ENCODE measurements at places on chromosomes 4 and X.

DNA sequence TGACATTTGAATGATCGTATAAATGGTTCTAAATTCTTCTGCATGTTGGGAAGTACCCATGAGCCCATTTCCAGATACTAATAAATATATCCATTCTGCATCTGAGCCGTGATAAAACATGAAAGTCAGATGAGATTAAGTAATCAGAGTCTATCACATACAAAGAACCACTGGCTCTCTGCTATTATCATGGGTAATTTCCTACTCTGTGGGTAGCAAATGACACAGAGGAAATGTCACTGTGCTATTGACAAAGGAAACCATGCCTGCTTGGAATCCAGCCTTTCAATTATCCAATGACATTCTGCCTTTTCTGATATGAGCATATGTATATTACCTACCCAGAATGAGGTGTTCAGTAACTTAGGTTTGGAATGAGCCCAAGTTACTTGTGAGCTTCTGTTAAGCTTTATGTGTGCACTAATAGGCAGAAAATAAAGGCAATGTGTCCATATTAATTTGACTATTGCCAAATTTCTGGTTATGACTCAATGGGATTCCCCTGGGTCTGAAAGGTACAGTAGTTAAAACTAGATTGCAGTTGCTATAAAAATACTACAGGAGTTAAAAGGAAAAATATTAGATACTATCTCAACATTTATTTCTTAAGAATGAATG lies 238.7 kb upstream of the KCNIP4 start:
- no peak for DNase-seq

- DNase-seq = no peak
These were observed 181.7 kb downstream of the ADGRA3 start for GRCh38 chr4:22334155-22334554.

- DNase-seq = no peak
These were observed 100.7 kb upstream of the ZDHHC15 start for GRCh38 chrX:75623535-75623934.

GRCh38 chrX:41148553-41148952 lies 63.3 kb downstream of the USP9X start:
- DNase-seq = no peak

- no peak for DNase-seq
These were observed 65.5 kb downstream of the HAND2 start for GRCh38 chr4:173464481-173464880.

DNA sequence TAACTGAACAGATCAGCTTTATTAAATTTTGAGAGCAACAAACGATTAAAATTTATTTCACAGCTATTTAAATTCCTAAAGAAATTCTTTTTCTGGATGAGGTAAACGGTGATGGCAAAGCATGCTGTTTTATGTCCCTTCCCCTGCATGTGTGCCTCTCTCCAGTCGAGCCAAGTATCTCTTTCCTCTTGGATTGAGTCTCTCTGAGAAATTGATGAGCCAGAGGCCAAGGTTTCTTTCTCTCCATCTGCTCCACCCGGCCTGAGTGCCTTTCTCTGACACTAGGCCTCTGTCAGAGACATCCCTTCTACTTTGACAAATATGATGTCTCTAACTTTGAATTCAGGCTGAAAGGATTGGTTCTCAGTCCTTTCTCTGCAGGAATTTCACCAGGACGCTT lies 42.6 kb upstream of the PARM1 start:
- no peak for DNase-seq

DNA sequence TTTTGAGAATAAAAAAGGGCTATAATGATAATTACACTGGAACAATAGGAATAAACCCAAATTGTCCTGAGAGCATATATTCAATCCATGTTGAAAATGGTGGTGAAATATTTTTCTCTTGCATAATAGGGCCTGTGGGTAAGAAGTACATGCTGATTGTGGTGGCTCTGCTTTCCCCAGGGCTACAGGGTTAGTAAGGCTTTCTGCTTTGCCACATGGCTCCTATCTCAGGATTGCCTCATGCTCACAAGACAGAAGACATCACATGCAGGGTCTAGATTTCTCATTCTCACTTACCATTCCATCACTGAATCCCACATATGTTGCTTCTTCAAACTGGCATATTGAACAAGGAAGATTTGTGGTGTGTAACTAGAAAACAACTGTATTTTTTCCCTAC lies 12.4 kb upstream of the VEGFC start:
- no peak for DNase-seq

DNA sequence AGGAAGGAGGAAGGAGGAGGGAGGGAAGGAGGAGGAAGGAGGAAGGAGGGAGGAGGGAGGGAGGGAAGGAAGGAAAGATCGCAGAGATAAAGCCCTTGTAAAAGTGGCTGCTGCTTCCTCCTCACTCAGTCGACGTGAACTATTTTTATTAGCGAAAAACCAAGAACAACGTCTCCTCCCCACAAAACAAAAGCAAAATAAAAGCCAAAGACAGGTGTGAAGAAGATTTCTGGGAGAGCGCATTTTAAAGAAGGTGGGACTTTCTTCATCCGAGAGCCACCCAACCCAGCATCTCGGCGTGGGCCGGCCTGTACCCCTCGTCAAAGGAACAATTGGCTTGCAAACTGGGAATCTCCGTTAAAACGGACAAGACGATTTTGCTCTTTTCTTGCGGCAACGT lies 40.7 kb upstream of the ASMTL start:
- no peak for DNase-seq

DNA sequence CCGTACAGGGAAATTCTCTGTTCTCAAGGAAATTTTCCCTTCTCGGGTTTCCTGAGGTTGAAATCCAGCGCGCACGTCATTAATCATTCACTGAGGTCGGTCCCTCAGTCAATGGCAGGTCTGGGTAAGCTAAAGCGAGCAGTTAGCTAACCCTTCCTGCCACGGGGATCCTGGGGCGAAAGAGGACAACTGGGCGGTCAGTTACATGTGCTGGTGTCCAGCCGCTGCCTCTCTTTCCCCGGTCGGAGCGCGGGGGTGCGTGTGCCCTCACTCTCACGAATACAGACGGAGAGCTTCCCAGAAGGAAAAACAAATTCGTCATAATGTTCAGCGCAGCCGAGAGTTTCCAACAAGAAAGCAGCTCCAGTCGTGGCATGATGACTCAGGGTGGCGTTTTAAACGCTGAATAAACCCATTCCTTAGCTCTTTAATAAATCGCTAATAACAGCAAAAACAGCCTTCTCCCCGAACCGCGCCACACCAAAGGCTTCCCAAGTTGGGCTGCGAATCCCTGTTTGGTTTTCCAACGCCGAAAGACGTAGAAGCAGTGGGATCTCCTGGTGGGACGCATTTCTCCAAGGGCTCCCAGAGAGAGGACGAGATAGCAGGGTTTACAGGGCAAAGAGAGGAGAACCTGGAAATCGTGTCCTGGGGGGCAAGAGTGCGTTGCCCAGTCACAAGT lies 752 bp upstream of the FGF5 start:
- no peak for DNase-seq

DNA sequence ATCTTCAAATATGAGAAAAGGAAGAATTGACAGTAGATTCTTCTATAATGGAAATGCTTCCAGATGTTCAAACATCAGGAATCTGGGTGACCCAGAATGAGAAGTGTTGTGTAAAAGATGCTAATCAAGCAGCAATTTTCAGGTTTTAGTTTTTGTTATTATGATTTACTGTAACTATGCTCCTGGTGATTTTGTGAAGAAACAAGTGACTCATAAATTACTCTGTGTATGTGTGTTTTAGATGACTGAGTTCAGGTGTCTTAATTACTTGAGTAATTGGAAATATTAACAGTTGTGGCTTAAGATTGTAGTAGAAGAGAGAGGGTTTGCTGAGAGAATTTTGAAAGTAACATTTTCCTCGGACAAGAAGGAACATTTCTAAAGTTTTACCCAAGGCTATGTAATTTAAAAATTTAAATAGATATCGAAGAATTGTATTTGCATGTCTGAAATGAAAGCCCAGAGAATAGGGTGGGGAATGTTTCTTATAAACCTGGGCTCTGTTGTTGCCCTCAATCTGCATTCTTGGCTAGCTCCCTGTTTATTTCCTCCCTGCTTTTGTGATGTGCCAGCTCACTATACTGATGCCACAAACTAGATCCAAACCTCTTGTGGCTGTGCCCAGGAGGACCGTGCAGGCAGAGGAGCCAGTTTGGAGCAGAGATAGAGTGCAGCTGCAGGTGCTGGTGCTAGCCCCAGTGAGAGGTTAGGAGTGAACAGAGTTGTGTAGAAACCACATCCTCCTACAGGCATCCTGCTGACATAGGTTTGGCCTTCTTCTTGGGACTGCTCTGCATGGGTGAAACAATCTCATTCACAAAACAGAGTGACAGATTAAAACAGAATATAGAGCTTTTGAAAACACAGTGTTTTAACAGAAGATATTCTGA lies 25.4 kb upstream of the TNIP3 start:
- DNase-seq = no peak

- no peak for DNase-seq
These were observed 258.5 kb upstream of the FSTL5 start for GRCh38 chr4:162422312-162422711.

DNA sequence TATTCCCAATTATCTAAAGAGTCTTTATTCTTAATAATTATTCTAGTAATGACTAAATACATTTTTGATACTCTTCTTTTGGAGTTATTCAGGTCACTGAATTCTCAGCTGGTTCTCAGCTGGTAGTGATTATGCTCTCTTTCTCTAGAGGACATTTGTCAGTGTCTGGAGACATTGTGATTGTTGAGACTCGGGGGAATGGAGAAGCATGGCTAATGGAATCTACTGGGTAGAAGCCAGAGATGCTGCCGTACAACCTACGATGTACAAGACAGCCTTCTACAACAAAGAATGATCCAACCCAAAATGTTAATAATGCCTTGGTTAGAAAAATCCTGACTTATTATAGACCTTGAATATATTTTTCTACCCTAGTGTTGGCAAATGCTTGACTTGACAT lies 149.2 kb upstream of the ANKRD50 start:
- DNase-seq = no peak

- no peak for DNase-seq
These were observed 329.3 kb downstream of the GBA3 start for GRCh38 chr4:23022032-23022431.

- DNase-seq = no peak
These were observed 34.0 kb upstream of the ENPP6 start for GRCh38 chr4:184251670-184251980.

DNA sequence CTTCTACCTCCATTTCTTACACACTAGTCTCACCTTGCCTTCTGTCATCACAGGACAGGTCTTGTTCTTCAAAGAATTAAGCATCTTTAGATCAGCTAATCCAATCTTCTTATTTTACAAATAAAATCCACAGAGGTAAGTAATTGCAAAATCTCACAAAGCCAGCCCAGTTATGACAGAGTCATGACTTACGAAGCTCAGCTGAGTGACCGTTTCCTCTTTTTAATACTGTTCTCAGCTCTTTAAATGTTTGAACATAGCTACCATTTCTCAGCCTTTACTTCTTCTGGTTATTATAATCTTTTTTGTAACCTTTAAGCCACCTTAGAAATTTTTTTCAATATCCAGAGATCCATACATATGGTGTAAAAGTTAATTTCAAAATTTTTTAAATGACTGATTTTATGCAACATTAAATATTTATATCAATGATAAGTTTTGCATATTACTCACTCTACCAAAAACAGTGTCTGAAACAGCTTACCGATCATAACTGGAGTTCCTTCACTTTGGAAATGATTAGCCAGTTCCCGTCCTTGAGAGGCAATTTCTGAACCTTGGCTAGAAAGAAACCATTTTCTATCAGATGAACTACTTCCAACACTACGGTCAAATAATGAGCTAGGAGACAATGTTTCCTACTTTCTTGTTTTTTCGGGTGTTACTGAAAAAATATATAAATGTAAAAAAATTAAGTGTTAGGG lies 8.8 kb downstream of the ANKRD37 start:
- no peak for DNase-seq

- no peak for DNase-seq
These were observed 231.4 kb downstream of the QDPR start for GRCh38 chr4:17280261-17281018.
